Activated CD4-positive, alpha-beta T cell treated with anti-CD3 and anti-CD28 coated beads, Interleukin-2, amount 10 ng/mL, durations not matched to agents 7 days and 5 days (primary cell): ENCODE measurements at places on chromosomes 1 and 21.

GRCh38 chr1:200333329-200333728 is 76.5 kb downstream of the ZNF281 start:
- no peak for DNase-seq

DNA sequence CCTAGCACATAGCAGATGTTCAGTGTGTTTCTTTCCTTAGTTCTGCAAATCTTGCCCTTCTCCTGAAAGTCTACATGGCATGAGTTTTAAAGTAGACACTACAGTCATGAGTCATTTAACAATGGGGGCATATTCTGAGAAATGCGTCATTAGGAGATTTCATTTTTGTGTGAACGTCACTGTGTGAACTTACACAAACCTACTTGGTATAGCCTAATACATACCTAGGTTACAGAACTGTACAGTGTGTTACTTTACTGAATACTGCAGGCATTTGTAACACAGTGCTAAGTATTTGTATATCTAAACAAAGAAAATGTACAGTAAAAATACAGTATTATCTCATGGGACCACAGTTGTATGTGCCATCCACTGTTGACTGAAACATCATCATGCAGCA is 10.0 kb downstream of the TTF2 start:
- DNase-seq: no peak

DNA sequence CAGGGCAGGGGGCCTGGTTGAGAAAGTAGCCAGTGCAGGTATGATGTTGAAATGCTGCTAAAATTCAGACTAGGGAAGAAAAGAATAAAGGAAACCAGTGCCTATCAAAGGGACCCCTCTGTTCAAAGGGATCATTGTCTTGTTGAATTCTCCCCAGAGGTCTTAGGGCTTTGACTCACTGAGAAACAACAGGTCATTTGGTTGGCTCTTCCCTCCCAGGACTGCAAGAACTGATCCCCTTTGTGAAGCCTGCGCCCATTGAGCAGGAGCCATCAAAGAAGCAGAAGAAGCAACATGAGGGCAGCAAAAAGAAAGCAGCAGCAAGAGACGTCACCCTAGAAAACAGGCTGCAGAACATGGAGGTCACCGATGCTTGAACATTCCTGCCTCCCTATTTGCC is 11.8 kb upstream of the CELSR2 start:
- DNase-seq: no peak

- DNase-seq: no peak
Observed at GRCh38 chr1:82921759-82922158, 1077.2 kb downstream of the TTLL7 start.

GRCh38 chr1:83509301-83509781 is 489.6 kb downstream of the TTLL7 start:
- no peak for DNase-seq

DNA sequence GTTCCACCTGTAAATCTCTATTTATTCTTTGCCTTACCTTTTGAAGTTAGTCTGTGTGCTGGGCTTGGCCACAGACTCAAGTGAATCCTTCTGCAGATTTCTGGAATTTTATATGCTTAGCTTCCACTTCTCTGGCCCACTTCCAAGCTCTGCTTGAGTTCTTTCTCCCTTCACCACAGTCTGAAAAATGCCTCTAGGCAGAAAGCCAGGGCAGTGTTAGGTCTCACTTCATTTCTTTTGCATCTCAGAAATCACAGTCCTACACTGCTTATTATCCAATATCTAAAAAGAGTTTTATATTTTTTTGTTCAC is 48.9 kb downstream of the INKA2 start:
- DNase-seq: no peak

DNA sequence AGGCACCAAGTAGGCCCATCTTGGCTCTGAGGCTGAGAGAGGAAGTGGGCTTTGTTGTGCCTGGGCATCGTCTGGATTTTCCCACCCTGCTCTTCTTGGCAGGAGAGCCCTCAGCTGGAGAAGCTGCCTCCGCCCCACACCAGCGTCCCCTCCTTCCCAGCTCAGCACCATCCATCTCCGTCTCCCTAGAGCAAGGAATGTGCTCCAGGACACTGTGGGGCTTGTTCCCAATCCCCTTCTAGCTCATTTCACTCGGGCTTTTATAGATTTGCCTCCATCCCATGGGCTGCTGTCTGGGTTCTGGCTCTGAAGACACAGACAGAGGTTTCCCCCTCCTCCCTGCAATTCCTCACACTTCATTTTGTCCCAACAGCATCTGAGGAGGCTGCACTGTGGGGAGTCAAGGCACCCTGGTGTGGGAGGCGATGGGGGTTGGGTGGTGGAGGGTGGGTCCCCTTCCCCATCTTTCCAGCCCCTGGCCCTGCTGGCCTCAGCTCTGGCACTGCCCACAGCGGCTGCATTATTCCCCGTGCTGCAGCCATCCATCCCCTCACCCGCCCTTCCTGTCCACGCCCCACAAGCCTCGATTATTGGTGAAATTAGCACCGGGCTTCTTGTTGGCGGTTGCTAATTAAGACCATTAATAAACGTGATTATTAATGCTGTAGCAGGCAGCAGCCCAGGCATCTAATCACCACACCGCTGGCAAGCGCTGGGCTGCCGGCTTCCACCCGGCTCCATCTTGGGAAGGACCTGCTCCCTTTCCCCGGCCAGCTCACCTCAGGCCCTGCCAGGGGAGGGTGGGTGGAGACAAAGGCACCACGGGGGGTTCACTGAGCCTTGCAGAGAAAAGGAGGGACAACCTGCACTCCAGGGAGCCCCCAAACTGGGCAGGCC is 21.7 kb downstream of the RHBG start:
- no peak for DNase-seq
